ENCODE measurements at places on chromosomes 5 and 9. TPM values are rescaled to one million over a fixed set of nuclear protein-coding genes. Genes with fewer than 3 reads are reported as not detected.

DNA sequence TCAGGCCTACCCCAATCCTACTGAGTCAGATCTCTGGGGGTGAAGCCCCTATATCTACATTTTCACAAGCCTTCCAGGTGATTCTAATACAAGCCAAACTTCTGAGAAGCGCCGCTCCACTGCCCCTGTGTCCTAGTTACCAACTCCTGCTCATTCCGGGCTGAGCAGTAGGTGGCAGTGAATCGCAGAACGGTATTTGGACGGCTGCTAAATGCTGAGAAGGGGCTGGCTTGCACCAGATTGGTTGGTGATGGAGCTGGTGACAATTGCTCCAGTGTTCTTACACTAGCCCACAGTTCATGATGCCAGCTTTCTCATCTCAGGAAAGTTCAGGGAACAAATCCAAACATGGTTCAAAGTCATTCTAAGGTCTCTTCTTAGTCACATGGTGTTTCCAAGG lies 31.1 kb upstream of the FGF1 start:
- H3K4me1 ChIP-seq = peaks cover 35% of the 10 kb centered on the region
- H3K27me3 ChIP-seq = no peaks in the 10 kb centered on the region
- H3K36me3 ChIP-seq = peaks cover 8% of the 10 kb centered on the region
- H3K4me3 ChIP-seq = no peak overlapping the region
- no peak overlapping the region for H3K27ac ChIP-seq
- DNase-seq = peak; percentile 70

GRCh38 chr5:164302533-164303235 lies 797.3 kb downstream of the MAT2B start:
- H3K27me3 ChIP-seq = no peaks in the 10 kb centered on the region
- H3K4me1 ChIP-seq = peaks cover 12% of the 10 kb centered on the region
- H3K27ac ChIP-seq = no peak overlapping the region
- no peaks in the 10 kb centered on the region for H3K36me3 ChIP-seq
- no peak overlapping the region for H3K4me3 ChIP-seq

DNA sequence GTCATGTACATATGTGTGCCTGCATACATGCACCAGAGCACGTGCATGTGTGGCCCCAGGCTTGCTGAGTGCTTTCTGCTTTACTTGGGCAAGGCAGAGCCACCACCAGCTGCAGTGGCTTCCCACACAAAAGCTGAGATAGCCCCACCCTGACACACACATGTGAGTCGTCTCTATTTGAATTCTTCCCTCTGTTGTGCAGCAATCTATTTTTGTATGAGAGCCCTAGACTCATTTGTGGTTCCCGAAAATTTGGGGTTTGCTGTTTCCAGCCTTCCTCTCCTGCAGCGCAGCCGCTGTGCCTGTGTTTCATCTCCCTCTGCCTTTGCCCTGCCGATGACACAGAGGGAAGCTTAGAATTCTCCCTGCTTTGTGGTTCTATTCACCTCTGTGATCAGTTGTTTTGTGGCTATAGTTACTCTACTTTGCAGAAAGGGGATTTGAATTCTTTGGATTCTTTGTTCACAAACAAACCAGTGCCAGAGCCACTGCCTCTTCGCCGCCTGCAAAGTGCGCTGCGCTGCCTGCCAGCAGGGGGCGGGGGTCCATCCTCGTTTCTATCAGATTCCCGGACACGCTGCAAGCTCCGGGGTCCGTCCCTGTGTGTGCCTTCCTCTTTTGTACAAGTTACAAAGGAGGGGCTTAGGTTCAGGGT lies 95.8 kb upstream of the DAP start:
- no peaks in the 10 kb centered on the region for H3K4me1 ChIP-seq
- H3K27me3 ChIP-seq = peaks cover 100% of the 10 kb centered on the region
- H3K4me3 ChIP-seq = no peak overlapping the region
- H3K27ac ChIP-seq = no peak overlapping the region
- peak; percentile 70 for DNase-seq

DNA sequence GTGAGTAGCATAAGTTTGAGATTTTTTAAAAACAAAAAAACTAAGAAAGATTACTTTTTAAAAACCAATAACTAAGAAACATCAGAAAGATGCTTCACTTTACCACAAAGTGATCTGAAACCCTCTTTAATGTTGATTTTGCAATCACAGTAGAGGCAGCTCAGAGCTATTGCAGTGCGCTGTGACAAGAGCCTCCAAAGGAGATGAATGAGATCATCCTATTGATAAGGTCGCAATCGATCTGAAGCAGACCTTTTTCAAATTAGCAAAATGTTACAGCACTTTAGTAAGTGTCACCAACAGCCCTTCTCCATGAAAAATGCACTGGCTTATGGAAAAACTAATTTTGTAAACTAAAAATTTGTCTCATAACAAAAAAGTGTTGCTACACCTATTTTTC lies 284.6 kb upstream of the EFNA5 start:
- DNase-seq = no peak
- H3K36me3 ChIP-seq = no peaks in the 10 kb centered on the region
- no peak overlapping the region for H3K4me3 ChIP-seq
- H3K27me3 ChIP-seq = no peaks in the 10 kb centered on the region
- no peak overlapping the region for H3K27ac ChIP-seq

- H3K36me3 ChIP-seq = no peaks in the 10 kb centered on the region
- no peak overlapping the region for H3K27ac ChIP-seq
- H3K4me3 ChIP-seq = no peak overlapping the region
These were observed 20.0 kb upstream of the TEK start for GRCh38 chr9:27088981-27089380.

- H3K36me3 ChIP-seq = peaks cover 4% of the 10 kb centered on the region
- H3K4me1 ChIP-seq = peaks cover 22% of the 10 kb centered on the region
- no peak overlapping the region for H3K4me3 ChIP-seq
- no peak overlapping the region for H3K27ac ChIP-seq
- no peaks in the 10 kb centered on the region for H3K27me3 ChIP-seq
These were observed 36.1 kb upstream of the MYOT start for GRCh38 chr5:137831526-137831925.

DNA sequence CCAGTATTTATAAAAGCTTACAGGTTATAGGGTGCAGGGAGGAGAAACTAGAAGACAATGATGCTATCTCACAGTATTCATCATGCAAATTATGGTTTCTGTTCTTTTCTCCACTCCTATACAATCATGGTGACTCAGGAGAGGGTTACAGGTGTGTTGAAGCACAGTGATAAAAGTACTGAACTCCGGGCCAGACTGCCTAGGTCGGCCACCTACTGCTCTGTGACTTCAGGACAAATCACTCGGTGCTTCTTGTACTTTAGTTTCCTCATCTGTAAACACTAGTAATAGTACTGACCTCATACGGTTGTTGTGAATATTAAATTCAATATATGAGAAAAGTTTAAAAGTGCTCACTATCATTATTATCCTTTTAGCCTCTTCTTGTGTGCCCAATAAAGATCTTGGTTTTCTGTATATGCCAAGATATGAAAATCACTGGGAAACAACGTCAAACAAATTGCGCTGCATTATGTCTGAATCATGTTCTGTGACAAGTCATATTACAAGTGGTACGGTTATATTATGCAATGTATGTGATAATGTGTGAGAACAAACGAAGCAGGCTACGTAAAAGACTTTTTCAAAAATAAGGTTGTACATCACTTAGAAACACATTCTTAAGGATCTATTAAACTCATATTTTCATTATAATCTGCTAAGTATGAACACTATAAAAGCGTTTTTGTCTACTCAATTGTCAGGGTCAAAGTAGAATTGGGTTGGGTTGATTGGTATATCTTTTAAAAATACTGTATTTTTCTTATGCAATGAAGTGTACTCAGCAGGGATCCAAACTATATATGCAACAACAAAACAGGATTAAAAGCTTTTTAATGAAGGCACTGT lies 153.3 kb downstream of the EFNA5 start:
- H3K27ac ChIP-seq = peak overlapping the region; percentile 85
- no peaks in the 10 kb centered on the region for H3K27me3 ChIP-seq
- no peak overlapping the region for H3K4me3 ChIP-seq
- peaks cover 40% of the 10 kb centered on the region for H3K36me3 ChIP-seq
- H3K4me1 ChIP-seq = peaks cover 89% of the 10 kb centered on the region

GRCh38 chr5:177545487-177546257 lies 8.7 kb downstream of the FAM193B start:
- peaks cover 15% of the 10 kb centered on the region for H3K4me1 ChIP-seq
- H3K27me3 ChIP-seq = no peaks in the 10 kb centered on the region
- H3K36me3 ChIP-seq = no peaks in the 10 kb centered on the region

DNA sequence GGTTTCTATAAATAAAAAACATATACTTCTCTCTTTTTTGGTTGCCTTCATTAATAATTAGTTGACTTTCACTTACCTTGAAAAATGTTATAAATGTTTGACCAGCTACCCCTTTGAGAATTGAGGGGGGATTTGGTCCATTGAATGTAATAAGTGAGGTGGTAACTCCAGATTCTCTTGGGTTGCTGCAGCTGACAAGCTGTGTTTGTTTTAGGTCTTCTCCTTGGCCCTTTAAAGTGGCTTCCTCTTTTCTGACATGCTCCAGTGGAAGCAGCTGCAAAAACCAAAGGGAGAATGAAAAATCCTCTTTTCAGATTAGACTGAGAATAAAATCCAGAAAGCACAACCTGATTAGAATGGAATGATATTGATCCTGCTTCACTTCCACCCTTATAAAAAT lies 410.5 kb downstream of the TMEM38B start:
- no peak overlapping the region for H3K4me3 ChIP-seq
- peaks cover 15% of the 10 kb centered on the region for H3K4me1 ChIP-seq
- no peaks in the 10 kb centered on the region for H3K27me3 ChIP-seq
- no peaks in the 10 kb centered on the region for H3K36me3 ChIP-seq
- DNase-seq = no peak

GRCh38 chr9:13352451-13352979 lies 73.0 kb upstream of the MPDZ start:
- no peak overlapping the region for H3K27ac ChIP-seq
- no peak for DNase-seq
- no peak overlapping the region for H3K4me3 ChIP-seq

GRCh38 chr5:115578657-115579056 lies 23.6 kb downstream of the TICAM2 start:
- no peak overlapping the region for H3K27ac ChIP-seq
- H3K4me3 ChIP-seq = no peak overlapping the region
- no peaks in the 10 kb centered on the region for H3K36me3 ChIP-seq

GRCh38 chr9:99051406-99051805 lies 53.5 kb upstream of the TGFBR1 start:
- H3K27me3 ChIP-seq = peaks cover 15% of the 10 kb centered on the region
- DNase-seq = no peak
- H3K36me3 ChIP-seq = no peaks in the 10 kb centered on the region
- H3K27ac ChIP-seq = no peak overlapping the region
- no peaks in the 10 kb centered on the region for H3K4me1 ChIP-seq
- no peak overlapping the region for H3K4me3 ChIP-seq

GRCh38 chr5:8766448-8766847 lies 779.4 kb downstream of the SEMA5A start:
- H3K27me3 ChIP-seq = no peaks in the 10 kb centered on the region
- H3K4me1 ChIP-seq = no peaks in the 10 kb centered on the region
- no peak overlapping the region for H3K27ac ChIP-seq
- H3K36me3 ChIP-seq = no peaks in the 10 kb centered on the region

- H3K4me1 ChIP-seq = peaks cover 19% of the 10 kb centered on the region
- H3K4me3 ChIP-seq = peak within 1 kb of the TSS; percentile 83
- H3K27me3 ChIP-seq = no peaks in the 10 kb centered on the region
- H3K27ac ChIP-seq = peak within 1 kb of the TSS; percentile 85
- H3K36me3 ChIP-seq = peaks cover 52% of the 10 kb centered on the region
- DNase-seq = peak; percentile 87
These were observed at the start of gene EHMT1 for GRCh38 chr9:137618105-137619067. Gene EHMT1, plus strand, starts transcription at chr9:137619005. Its CDS starts 24 bp downstream, at chr9:137619029.

DNA sequence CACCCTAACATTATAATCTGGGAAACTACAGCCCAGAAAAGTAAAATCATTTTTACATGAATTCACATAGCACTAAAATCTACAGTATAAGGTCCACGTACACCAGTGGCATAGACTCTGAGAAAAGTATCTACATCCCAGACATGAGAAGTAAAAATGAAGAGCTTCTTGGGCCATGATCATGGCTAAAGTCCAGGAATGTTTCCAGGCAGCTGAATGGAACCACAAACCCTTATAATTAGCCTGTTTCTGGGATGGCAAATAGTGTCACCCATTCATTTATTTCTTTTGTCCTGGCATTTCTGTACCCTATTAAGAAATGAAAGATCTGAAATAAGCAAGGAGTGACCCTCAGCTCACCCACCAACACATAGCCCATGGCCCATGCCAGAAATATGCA lies 217.9 kb downstream of the SPOCK1 start:
- H3K4me1 ChIP-seq = no peaks in the 10 kb centered on the region
- H3K36me3 ChIP-seq = no peaks in the 10 kb centered on the region
- peaks cover 23% of the 10 kb centered on the region for H3K27me3 ChIP-seq
- no peak overlapping the region for H3K27ac ChIP-seq
- no peak for DNase-seq

- no peak overlapping the region for H3K27ac ChIP-seq
- H3K4me3 ChIP-seq = no peak overlapping the region
- H3K27me3 ChIP-seq = no peaks in the 10 kb centered on the region
- DNase-seq = peak; percentile 88
These were observed 85.0 kb downstream of the STK10 start for GRCh38 chr5:172102913-172103626.

DNA sequence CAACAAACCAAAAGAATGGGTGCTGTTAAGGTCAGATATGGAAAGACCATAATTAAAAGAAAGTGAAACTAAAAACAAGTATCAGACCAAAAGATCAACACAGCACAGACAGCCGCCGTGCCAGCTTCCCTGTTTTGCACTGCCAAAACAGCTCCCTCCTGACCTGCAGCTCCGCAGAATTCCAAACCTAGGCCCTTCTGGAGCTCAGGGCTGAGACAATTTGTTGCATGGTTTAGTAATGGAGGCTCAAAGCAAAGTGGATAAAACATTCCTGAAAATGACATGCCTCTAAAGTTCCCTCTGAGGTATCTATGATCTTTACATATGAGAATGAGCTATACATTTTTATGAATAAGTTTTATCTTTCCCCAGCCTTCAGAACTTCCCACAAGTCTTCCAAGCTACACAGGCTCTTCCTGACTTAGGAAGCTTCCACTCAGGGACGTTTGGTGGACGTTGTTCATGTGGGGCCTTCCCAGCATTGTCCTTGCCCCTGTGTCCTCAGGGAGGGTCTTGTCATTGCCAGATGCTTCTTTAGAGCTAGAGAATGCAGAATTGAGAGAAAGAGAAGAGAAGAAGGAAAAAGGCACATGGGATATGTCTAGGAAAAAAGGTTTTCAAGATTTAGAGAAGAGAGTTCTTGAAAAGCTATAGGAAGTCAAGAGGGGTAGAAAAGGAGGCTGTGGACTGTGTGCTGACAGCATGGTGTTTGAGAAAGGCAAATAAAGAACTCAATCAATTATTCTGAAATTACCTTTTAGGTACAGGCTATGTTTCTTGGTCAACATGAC lies 28.4 kb upstream of the SSBP2 start:
- DNase-seq = peak; percentile 33
- H3K27me3 ChIP-seq = no peaks in the 10 kb centered on the region
- no peak overlapping the region for H3K27ac ChIP-seq

Gene SOX30
- total RNA-seq = 0.09 TPM

Gene PHF24
- total RNA-seq = not detected

Gene FOXI1
- total RNA-seq = not detected

Gene PCDHB7
- total RNA-seq = 0.37 TPM

Gene LSM11
- 4.5 TPM for total RNA-seq

Gene DOK3
- total RNA-seq = 14.5 TPM

Gene MTX3
- total RNA-seq = 22.7 TPM

Gene SHB
- 8.7 TPM for total RNA-seq

Gene EIF4E1B
- not detected for total RNA-seq

Gene LRRC19
- total RNA-seq = 0.21 TPM

Gene SCGB3A2
- not detected for total RNA-seq

Gene CCL19
- total RNA-seq = not detected

Measured in Calu3 (cell line).